NCI-H187 (cell line): ENCODE measurements at places on chromosomes 16 and 17.

- DNase-seq = no peak
These were observed 8.7 kb downstream of the C16orf87 start for GRCh38 chr16:46822270-46822669.

DNA sequence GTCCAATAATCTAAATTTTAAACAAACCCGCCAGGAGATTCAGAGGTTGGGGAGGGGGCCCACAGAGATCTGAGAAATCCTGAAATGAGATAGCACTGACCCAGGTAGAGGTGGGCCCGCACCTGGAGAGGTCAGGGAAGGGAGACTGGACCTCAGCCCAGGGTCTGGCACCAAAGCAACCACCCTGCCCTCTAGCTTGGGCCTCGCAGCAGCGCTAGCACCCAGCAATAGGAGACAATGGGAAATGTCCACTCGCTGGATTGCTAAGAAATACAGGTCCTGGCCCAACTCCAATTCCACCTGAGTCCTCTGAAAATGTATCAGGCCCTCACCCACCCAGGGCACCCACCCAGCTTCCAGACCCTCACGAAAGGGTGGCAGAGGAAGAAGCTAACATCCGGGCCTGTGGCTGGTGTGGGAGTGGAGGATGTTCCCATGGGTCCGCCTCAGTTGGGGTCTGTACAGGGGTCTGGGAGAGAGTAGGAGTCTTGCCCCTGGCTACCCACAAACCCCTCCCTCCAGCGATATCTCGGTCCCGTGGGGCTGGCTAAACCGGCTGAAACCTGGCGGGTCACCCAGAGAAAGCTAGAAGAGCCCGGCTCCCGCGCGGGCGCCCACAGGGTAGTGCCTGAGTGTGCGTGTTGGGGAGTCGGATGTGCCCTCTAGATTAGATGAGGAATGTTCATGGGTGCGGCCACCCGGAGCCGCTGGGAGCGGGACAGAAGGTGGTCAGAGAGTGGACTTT is 1.1 kb downstream of the PLLP start:
- no peak for DNase-seq

- no peak for DNase-seq
These were observed 19.7 kb downstream of the METRNL start for GRCh38 chr17:83099086-83099555.

DNA sequence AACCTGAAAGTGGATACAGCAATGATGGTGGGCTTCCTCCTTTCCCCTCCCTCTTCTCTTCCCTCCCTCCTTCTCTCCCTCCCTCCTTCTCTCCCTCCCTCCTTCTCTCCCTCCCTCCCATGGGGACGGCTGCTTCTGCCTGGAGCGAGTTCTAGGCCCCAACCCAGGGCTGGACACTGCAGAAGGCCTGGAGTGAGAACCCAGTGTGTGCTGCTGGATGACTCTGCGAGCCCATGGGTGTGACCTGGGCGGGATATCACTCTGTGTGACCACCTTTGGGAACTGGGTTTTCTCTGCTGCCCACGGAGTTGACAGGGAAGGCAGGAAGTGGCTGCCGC is 242.6 kb upstream of the GSE1 start:
- no peak for DNase-seq

GRCh38 chr16:89156740-89157645 is 14.6 kb upstream of the CDH15 start:
- DNase-seq = no peak

- DNase-seq = no peak
These were observed 452.1 kb upstream of the HSBP1 start for GRCh38 chr16:83355570-83356218.

GRCh38 chr17:15456972-15457722 is 10.3 kb downstream of the CDRT4 start:
- DNase-seq = no peak

DNA sequence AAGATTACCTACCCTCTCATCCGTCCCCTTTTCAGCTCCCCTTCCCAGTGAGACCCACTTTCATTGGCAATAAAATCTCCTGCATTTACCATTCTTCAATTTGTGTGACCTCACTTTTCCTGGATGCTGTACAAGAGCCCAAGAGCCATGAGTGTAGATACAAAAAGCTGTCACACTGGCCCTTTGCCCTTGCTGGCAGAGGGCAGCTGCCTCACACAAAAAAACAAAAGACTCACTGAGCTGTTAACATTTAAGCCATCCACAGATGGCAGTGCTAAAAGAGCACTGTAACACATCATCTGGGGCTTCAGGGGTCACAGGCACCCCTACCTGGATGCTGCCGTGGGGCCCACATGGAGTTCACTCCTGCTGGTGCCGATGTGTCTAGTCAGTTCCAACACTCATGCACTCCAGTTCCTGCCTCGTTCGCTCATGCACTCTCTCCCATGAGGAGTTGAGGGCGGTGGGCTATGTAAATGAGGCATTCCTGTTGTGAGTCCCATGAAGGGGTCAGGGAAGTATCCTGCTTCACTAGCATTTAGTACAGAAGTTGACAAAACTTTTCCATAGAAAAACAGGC is 123.1 kb downstream of the CA10 start:
- no peak for DNase-seq

GRCh38 chr16:78290395-78290794 is 190.9 kb downstream of the WWOX start:
- no peak for DNase-seq

DNA sequence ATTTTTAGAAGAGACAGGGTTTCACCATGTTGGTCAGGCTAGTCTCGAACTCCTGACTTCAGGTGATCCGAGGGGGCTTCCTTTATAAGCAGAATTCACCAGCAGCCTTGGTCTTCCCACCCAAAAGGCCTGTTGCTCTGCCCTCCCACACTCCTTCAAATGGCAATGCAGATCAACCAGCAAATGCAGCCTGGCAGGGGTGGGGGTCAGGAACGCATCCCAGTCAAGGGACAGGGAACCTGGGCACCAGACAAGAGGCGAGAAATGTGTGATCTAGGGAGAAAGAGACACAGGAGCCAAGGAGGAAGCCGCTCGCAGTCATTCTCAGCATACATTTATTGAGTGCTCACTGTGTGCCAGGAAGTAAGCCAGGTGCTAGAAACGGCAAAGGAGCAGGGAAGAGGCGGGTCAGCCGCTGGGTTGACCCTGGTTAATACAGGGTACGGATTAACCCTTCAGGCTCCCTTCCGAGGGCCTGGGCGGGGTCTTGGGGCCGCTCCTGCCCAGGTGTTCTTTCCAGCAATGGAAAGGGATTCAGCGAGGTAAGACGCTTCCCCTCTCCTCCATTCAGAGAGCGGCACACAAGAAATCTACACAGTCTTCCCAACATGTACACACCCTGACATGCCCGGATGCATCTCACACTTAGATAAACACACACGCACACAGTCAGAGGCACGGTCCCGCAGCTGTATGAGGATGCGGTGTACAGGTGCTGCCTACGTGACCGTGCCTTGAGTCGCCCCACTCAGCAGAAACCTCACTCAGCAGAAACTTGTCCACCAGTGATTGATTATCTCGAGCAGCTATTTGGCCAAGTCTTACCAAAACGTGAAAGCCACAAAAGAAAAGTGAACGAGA is 6.6 kb upstream of the PITPNA start:
- no peak for DNase-seq

- no peak for DNase-seq
These were observed 261.7 kb downstream of the CEP112 start for GRCh38 chr17:65930140-65930730.

DNA sequence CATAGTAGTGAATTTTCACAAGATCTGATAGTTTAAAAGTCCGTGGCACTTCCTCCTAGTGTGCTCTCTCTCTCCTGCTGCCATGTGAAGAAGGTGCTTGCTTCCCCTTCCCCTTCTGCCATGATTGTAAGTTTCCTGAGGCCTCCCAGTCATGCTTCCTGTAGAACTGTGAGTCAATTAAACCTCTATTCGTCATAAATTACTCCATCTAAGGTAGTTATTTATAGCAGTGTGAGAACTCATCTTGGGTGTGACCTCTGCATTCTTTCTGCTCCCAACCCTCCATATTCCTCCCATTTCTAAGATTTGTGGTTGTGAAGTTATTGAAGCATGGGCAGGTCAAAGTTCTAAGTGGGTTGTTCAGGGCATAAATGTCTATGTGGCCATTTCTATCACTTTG is 62.1 kb upstream of the ADAMTS18 start:
- no peak for DNase-seq

DNA sequence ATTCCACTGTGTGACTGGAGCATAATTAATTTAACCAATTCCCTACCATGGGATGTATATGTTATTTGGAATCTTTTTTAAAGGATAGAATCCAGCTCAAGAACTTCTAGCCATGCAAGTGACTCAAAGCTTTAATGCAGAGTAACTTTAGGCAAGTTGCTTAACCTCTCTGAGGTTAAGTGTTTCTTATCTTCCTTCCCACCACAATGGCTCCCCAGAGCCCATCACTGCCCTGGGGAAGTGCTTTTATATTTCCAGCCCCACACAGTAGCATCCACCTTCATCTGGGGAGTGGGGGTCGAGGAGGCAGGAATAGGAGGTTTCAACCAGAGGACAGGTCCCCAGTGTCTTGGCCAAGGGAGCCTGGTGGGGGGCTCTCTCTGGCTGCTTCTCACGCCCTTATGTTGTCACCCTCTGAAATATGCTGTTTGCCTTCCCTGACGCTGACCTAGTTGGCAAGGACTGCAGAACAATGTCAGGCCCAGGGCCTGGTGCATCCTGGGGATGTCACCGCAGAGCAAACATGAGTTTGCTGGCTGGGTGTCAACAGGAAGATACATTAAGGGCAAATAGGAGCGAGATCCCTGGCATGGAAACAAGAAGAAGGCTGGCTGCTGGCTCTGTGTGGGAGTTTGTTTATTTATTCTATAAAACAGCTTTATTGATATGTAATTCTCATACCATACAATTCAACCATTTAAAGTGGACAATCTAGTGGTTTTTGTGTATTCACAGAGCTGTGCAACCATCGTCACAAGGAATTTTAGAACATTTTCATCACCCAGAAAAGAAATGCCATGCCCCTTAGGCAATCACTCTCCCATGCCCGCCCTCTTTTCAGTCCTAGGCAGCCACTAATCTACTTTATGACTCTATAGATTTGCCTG is 46.6 kb upstream of the WSB1 start:
- DNase-seq = no peak

- DNase-seq = no peak
These were observed 5.8 kb downstream of the DHX38 start for GRCh38 chr16:72099377-72099818.

GRCh38 chr16:24741862-24742261 is 12.4 kb downstream of the TNRC6A start:
- no peak for DNase-seq

- no peak for DNase-seq
These were observed 15.2 kb downstream of the CARHSP1 start for GRCh38 chr16:8853611-8854010.

GRCh38 chr17:65072660-65073071 is 16.1 kb upstream of the GNA13 start:
- DNase-seq = no peak

- DNase-seq = no peak
These were observed 4.6 kb downstream of the CCDC102A start for GRCh38 chr16:57531635-57532265.

GRCh38 chr17:43439041-43439440 is 40.2 kb downstream of the ARL4D start:
- no peak for DNase-seq

- no peak for DNase-seq
These were observed 963.5 kb upstream of the SOX9 start for GRCh38 chr17:71157297-71157696.

- peak; percentile 32 for DNase-seq
These were observed 73.9 kb upstream of the TANC2 start for GRCh38 chr17:62892061-62892675.

DNA sequence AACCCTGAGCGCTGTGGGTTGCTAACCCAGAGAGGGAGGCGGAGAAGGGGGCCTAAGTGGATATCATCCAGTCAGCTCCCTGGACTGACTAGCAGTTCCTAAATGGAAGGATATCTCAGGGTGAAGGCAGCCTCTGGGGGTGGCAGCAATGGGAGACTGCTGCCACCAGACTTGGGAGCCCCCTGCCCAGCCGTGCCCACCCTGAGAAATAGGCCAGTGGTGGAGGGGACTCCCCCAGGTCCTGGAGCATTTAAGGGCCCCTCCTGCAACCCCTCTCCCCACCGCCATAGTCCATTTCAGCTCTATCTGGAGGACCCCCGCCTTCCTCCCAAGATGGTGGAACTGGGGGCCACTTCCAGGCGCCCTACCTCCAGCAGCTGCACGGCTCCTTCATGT is 8.4 kb downstream of the TSPOAP1 start:
- DNase-seq = no peak

DNA sequence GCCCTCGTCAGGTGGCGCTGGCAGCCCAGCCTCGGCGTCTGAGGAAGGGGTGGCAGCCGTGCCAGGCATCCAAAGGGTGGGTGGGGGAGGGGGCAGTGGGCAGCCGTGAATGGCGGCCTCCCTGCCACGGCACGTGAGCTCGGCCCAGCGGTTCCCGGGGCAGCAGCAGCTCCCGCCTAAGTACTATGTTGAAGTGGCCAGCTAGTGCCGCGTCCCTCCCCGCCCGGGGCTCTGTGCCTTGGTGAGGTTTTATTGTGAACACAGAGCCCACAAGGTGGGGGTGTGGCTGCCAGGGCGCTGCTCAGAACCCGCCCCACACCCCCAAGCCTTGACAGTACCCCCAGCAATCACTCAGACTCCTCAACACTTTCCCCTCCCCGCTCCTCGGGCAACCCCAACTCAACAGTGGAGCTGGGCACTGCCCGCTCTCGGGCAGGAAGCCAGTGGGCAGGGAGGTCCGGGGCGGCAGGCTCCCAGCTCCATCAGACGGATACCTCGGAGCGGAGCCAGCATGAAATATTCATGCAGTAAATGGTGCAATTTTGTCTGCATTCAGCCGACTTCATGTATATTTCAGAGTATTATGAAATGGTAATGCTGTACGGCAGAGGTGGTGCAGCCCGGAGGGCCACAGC is 80.4 kb downstream of the ENGASE start:
- DNase-seq = no peak

- no peak for DNase-seq
These were observed 11.0 kb upstream of the PHKG2 start for GRCh38 chr16:30736995-30737793.

DNA sequence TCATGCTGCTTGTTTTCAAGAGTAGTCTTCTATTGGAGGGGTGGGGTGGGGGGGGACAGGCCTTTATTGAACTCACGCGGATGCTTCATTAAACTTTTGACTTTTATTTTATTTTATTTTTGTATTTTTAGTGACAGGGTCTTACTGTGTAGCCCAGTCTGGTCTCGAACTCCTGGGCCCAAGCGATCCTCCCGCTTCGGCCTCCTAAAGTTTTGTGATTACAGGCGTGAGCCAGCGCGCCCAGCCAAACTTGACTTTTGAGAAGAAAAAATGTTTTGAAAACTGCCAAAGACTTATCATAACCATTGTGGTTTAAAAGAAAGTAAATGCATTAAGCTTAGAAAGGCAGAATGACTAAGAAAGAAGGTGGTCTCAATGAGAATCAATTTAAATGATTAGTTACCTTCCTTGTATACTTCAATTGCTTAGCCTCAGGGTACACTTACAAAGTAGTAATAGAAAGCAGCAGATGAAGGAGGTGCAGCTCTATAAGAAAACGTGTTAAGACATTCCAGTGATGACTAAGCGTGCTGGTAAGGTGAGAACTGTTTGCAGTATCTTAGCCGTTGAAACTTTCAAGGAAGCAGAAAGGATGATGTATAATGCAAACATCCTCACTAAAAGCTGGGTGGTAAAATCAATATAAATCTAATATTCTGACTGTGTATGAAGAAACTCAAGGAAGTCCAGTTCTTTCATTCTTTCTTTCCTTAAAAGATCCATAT is 1.2 kb downstream of the AP2B1 start:
- no peak for DNase-seq

GRCh38 chr17:1577182-1577581 is 14.6 kb upstream of the PITPNA start:
- no peak for DNase-seq
